HT-29 (cell line): ENCODE measurements at places on chromosomes 11 and 22. TPM values are rescaled to one million over a fixed set of nuclear protein-coding genes. Genes with fewer than 3 reads are reported as not detected.

Gene CBLIF
- not detected in 2 replicates for total RNA-seq

Gene TTLL12
- total RNA-seq: 102 and 110 TPM in 2 replicates

Gene YAP1
- 112 TPM in 2 replicates for total RNA-seq

Gene TAF1D
- 103 and 114 TPM in 2 replicates for total RNA-seq

Gene SCN2B
- not detected in 2 replicates for total RNA-seq

Gene AQP11
- 3.5 and 7.5 TPM in 2 replicates for total RNA-seq

Gene CD6
- 0.53 and 2.1 TPM in 2 replicates for total RNA-seq

Gene PTPRCAP
- total RNA-seq: 1.9 and 4.0 TPM in 2 replicates

Gene CTTN
- 329 and 389 TPM in 2 replicates for total RNA-seq

Gene DEPDC7
- 3.3 and 4.8 TPM in 2 replicates for total RNA-seq

DNA sequence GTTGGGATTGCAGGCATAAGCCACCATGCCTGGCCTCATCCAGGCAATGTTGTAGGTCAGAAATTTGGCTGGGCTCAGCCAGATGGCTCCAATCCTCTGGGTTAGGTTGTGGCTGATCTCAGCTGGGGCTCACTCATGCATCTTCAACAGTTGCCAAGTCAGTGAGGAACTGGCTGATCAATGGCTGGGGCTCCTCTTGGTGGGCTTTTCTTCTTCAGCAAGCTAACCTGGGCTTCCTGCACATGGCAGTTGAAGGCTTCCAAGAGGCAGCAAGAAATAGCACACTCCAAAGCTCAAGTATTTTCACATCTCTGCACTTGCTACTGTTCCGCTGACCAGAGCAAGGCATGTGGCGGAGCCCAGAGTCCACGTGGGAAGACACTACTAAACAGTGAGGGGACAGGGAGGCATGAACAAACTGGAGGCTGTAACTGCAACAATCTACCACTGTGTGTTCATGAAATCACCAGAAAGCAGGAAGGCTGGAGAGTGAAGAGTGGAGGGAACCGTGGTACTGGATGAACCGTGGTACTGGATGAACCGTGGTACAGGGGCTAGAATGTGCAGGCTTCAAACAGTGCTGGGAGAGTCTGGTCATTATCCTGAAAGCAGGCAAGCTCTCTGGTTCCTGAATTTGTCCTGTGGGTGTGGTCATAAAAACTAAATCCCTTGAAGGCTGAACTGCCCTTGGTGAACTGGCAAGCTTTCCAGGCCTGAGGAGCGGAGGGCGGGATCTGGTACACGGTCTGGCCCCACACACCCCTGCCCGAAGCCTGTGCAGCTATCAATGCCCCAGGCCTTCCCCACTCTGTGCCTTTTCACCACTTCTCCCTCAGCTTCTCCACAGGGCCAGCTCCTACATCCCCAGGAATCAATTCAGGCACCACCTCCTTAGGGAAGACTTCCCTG lies 20.2 kb downstream of the CHST1 start:
- no peak for DNase-seq

DNA sequence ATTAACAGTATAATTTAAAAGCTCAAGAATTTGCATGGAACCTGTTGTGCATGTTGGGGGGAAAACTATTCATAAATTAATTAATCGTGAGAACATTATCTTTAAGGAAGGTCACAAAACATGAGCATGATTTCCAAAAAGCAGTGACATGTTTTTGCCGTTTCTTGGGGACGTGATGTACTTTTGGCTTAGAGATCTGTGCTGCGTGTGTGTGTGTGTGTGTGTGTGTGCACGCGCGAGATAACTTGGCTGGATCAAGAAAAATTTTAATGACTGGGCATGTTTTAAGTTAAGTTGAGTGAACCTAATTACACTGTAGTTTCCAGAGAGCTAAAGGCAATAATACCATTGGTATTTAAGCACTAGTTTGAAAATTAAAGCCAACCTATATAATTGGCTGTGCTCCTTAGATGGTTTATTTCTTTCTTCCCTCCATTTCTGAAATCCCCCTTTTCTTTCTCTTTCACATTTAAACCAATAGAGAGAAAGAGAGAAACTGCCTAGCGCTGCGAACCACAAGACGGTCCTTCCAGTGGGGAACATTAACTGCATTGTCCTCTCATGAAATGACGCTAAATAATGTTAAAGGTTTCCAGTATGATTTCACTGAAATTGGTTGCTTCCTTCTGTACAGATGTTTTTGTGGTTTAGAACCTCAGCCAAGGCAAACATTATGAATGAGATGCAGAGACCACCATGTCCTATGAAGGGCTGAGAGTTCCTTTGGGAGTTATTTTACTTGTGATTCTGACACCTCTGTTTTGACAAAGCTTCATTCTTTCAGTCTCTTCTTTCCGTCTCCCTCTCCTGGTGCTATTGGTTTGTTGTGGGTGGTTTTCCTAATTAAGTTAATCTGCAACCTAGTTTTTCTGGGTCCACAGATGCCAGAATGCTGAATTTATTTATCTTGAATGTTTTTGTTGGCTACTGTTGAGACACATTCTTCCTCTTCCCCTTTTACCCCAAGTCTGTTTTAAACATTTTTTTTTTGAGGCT lies 51.7 kb downstream of the ZBTB16 start:
- no peak for DNase-seq

- peak; percentile 29 for DNase-seq
These were observed at the start of gene TTLL12 for GRCh38 chr22:43186272-43187170. Gene TTLL12, minus strand, starts transcription at chr22:43187134. Its CDS starts 65 bp downstream, at chr22:43187069.

- DNase-seq: no peak
These were observed 25.1 kb upstream of the ROBO3 start for GRCh38 chr11:124839972-124840621.

DNA sequence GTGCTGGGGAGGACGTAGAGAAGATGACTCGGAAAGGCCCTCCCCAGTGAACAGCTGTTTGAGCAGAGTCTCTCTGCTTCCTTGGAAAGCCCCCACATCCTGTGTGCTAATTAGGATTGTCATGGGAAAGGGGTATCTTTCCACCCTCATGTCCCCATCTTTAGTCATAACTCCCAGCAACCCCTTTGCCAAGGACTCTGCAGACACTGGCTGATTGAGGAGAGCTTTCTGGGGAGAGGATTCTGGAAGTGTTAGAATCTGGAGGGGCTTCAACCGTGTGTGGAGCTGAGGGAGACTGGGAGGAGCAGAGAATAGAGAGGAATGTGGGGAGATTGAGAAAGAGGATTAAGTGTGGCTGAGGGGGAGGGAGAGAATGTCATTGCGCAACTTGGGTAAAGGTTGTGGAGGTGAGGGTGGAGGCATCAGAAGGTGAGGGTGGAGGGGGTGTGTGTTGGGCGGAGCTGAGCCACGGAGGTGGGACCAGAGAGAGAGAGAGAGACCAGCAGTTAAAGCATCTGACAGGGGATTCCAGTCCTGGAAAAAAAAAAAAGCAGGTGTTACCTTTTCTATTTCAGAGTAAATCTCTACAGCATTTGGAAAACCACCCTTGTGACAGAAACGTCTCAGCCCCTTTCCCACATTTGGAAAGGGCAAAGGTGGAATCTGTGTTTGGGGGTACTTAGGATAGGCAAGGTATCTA lies 2.2 kb downstream of the DTX4 start:
- peak; percentile 88 for DNase-seq

DNA sequence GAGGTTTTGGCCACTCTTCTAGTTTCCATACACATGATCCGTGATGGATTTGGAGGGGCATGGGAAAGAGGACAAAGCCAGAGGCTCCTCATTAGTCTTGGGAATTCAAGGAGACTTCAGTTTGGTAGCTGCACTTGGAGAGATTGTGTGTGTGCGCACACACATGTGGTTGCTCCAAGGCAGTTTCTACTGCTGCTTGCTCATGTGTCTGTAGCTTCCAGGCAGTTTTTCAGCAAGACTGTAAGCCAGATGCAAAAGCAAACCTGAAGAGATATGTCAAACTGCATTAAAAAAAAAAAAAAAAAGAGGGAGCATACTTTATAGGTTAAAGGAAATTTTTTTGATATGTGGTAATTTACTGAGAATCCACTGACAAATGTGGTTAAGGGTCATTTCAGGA lies 95.7 kb downstream of the OSBP2 start:
- DNase-seq: no peak

GRCh38 chr22:47154621-47155081 lies 392.2 kb downstream of the TBC1D22A start:
- no peak for DNase-seq

DNA sequence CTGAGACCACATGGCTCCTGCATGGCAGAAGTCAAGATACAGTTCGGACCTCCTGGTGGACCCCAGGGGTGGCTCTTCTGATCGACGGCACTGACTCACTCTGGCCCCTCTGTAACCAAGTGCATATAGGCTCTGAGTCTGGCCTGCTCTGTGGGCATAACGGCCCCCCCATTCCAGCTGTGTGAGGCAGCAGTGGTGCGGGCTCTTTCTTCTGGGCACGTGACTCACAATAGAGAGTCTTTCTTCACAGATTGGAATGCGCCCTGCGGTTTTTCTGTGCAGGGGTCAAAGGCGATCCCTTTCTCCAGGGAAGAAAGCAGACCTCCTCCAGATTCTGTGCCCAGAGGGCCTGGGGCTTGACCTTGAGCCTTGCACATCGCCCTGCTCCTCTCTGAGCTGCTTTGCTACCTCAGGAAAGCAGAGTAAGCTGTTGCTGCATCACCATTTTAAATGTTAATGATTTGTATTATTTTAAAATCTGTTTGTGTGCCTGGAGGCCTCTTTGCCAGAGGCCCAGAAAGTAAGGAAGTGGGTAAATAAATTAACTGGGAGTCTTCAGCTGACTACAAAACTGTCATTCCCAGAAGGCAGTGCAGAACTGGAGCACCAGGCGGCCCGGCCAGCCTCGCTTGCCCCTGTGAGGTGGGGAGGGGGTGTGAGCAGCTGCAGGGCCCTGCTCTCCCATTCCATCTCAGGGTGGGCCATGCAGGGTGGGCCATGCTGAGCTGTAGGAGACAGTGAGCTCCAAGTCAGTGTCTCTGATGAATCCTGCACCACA lies 199.0 kb downstream of the GRIK4 start:
- DNase-seq: peak; percentile 68

GRCh38 chr22:25351631-25352293 lies 132.3 kb downstream of the CRYBB2 start:
- no peak for DNase-seq

DNA sequence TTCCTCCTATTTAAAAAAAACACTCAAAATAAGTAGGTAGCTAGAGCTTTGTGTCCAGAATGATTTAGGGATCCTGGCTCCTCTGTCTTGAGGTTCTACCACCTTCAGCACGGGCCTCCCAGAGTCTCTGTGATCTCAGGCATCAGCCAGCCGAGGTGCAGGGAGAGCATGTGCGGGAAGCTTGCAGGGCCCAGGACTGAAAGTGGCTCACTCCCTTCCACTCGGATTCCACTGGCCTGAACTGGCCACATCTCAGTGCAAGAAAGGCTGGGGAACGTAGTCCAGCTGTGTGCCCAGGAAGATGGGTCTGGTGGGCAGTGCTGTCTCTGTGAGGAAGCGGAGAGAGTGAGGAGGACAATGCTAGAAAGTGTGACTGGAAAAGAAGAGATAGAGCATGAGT lies 68.3 kb upstream of the MYOD1 start:
- no peak for DNase-seq

DNA sequence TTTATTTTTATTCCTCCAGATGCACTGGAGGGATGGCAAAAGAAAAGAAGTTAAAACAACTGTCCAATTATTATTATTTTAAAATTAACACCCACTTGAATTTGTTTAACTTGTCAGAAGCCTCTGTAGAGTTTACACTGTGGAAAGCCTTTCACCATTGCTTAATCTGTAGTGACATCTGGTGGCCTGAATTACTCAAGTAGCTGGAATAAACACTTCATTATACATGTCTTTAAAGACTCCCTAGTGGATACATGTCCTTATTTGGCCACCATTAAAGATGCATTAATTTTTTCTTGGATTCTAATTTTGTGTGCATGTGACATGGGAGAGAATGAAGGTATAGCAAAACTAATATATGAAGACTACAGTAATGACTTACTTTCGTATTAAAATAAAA lies 1496.5 kb downstream of the FAM181B start:
- DNase-seq: peak; percentile 88

DNA sequence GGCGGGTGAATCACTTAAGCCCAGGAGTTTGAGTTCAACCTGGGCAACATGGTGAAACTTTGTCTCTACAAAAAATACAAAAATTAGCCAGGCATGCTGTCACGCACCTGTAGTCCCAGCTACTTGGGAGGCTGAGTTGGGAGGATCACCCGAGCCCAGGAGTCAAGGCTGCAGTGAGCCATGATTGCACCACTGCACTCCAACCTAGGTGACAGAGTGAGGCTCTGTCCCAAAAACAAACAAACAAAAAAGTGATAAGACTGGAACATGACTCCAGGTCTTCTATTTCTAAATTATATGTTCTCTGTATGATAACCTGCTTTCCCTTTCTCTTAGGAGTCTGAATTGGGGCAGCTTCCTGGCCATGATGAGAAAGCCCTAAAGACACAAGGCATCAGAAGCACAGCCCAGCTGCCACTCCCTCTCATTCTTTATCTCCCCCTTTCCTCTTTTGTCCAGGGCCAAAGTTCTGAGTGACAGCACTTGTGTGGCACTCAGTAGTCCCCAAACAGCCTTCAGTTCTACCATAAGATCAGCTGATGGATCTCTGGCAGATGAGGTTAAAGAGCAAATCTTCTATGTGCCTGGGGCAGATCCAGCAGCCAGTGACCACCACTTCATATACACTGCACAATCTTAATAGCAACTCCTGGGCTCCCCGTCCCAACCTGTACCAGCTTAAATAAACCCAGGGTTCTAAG lies 136.0 kb downstream of the C11orf58 start:
- no peak for DNase-seq

- peak; percentile 26 for DNase-seq
These were observed 10.9 kb upstream of the SC5D start for GRCh38 chr11:121281698-121282097.

GRCh38 chr22:24088816-24089215 lies 77.7 kb downstream of the CABIN1 start:
- no peak for DNase-seq

- no peak for DNase-seq
These were observed 331.9 kb downstream of the CNTN5 start for GRCh38 chr11:99352642-99353041.

DNA sequence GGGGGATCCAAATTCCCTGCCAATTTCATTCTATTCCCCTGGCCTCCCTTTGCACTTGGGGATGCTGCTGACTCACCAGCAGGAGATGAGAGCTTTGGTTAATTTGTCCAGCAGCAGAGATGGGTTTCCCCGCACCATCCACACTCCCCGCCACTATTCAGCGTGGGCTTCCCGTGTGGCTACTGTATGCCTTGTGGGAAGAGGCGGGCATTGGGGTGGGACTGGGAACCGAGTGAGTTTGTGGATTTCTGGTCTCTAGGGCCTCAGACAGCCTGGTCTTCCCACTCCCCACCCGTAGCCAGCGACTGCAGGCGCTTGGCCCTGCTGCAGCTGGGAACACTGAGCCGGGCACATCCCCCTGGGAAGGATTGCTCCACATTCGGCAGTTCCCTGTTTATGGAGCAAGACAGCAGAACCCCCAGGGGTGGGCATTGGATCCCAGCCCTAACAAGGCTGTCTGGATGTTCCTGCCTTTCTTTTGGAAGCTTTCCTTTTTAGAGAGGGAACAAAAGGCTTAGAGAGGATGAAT lies 23.4 kb downstream of the KIAA1671 start:
- DNase-seq: no peak

GRCh38 chr22:31278626-31279326 lies 13.5 kb downstream of the PIK3IP1 start:
- no peak for DNase-seq
